ENCODE measurements at places on chromosomes 13 and 19. TPM values are rescaled to one million over a fixed set of nuclear protein-coding genes. Genes with fewer than 3 reads are reported as not detected.

GRCh38 chr13:42458193-42458592 lies 115.8 kb upstream of the TNFSF11 start:
- DNase-seq, result no peak
- H3K27ac ChIP-seq, result no peak overlapping the region
- no peaks in the 10 kb centered on the region for H3K4me1 ChIP-seq

The TMEM143 gene
- 94.8 TPM for total RNA-seq

GRCh38 chr19:50639121-50640112 lies at the start of gene SYT3:
Gene SYT3, minus strand, starts transcription at chr19:50639881. Its CDS starts 2,470 bp downstream, at chr19:50637411.
- H3K36me3 ChIP-seq, result no peaks in the 10 kb centered on the region
- no peaks in the 10 kb centered on the region for H3K4me1 ChIP-seq

DNA sequence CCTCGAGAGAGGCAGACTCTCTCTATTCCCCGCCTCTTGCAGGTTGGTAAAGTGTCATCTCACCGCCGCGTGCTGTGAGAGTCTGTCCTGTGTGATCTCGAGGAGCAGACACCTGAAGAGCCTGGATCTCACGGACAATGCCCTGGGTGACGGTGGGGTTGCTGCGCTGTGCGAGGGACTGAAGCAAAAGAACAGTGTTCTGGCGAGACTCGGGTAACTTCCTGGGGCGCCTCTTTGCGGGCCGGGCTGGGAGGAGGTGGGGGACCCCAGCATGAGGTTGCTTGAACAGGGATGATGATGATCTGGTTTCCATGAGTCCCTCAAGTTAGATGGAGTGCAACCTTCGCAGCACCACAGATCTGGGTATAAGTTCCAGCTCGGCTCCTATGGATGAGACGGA lies 67.0 kb downstream of the NLRP5 start:
- H3K4me3 ChIP-seq, result no peak overlapping the region
- DNase-seq, result no peak
- no peaks in the 10 kb centered on the region for H3K4me1 ChIP-seq
- no peaks in the 10 kb centered on the region for H3K36me3 ChIP-seq
- H3K27ac ChIP-seq, result no peak overlapping the region

DNA sequence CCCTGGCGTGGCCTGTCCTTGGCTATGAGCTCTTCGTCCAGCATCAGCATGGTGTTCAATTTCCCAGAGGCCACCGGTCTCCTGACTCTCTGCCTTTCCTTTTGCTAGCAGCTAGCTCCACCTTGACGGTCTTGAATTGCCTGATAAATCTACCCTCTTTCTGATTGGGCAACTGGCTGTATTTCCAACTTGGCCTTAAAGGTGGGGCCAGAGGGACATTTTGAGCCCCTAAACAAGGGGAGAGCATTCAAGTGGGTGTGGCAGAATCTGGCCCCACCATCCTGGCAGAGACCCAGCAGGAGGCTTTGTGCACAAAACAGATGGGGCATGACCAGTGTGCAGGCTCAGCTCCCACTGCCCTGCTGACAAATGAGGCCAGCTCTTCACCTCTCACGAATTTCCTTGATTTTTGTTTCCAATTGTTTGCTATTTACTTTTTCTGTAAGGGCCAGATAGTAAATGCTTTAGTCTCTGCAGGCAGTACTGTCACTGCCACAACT lies 148.9 kb upstream of the VSTM2B start:
- no peak overlapping the region for H3K4me3 ChIP-seq
- no peaks in the 10 kb centered on the region for H3K27me3 ChIP-seq
- H3K27ac ChIP-seq, result no peak overlapping the region
- H3K4me1 ChIP-seq, result no peaks in the 10 kb centered on the region
- no peaks in the 10 kb centered on the region for H3K36me3 ChIP-seq

GRCh38 chr13:58032676-58033460 lies 401.3 kb downstream of the PCDH17 start:
- no peaks in the 10 kb centered on the region for H3K4me1 ChIP-seq
- H3K27ac ChIP-seq, result no peak overlapping the region
- H3K4me3 ChIP-seq, result no peak overlapping the region
- DNase-seq, result no peak

GRCh38 chr19:38270587-38271167 lies 6.3 kb downstream of the SPINT2 start:
- DNase-seq, result no peak
- no peaks in the 10 kb centered on the region for H3K36me3 ChIP-seq
- no peak overlapping the region for H3K27ac ChIP-seq
- H3K4me3 ChIP-seq, result no peak overlapping the region
- no peaks in the 10 kb centered on the region for H3K27me3 ChIP-seq

GRCh38 chr13:21100994-21101757 lies 39.8 kb upstream of the LATS2 start:
- no peaks in the 10 kb centered on the region for H3K36me3 ChIP-seq
- no peak for DNase-seq
- H3K27me3 ChIP-seq, result no peaks in the 10 kb centered on the region
- H3K27ac ChIP-seq, result no peak overlapping the region
- no peak overlapping the region for H3K4me3 ChIP-seq

- DNase-seq, result no peak
- H3K36me3 ChIP-seq, result no peaks in the 10 kb centered on the region
- no peaks in the 10 kb centered on the region for H3K4me1 ChIP-seq
- peaks cover 3% of the 10 kb centered on the region for H3K27me3 ChIP-seq
These were observed 276.1 kb downstream of the NALCN start for GRCh38 chr13:101140087-101140770.

GRCh38 chr13:79648191-79648590 lies 167.2 kb downstream of the NDFIP2 start:
- H3K27ac ChIP-seq, result no peak overlapping the region
- DNase-seq, result no peak
- no peaks in the 10 kb centered on the region for H3K36me3 ChIP-seq
- no peak overlapping the region for H3K4me3 ChIP-seq
- H3K27me3 ChIP-seq, result no peaks in the 10 kb centered on the region
- no peaks in the 10 kb centered on the region for H3K4me1 ChIP-seq

DNA sequence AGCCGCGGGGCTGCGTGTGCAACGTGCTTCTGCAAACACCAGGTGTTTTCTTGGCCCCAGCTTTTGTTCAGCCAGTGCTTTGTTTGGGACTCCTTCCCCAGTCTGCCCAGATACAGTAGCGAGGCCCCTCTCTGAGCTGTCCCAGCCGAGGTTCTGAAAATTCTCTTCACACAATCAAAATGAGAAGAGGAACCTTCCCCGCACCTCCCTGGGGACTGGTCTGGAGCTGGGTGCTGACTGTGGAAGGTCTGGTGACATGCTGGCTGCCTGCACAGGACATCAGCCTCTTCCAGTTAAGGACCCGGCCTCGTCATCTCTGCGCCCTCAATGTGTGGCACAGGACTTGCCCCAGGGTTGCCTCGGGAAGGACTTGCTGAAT lies 4.2 kb downstream of the ATP4A start:
- no peak overlapping the region for H3K4me3 ChIP-seq
- H3K4me1 ChIP-seq, result peaks cover 4% of the 10 kb centered on the region
- no peak overlapping the region for H3K27ac ChIP-seq
- DNase-seq, result no peak
- H3K36me3 ChIP-seq, result no peaks in the 10 kb centered on the region
- peaks cover 68% of the 10 kb centered on the region for H3K27me3 ChIP-seq

DNA sequence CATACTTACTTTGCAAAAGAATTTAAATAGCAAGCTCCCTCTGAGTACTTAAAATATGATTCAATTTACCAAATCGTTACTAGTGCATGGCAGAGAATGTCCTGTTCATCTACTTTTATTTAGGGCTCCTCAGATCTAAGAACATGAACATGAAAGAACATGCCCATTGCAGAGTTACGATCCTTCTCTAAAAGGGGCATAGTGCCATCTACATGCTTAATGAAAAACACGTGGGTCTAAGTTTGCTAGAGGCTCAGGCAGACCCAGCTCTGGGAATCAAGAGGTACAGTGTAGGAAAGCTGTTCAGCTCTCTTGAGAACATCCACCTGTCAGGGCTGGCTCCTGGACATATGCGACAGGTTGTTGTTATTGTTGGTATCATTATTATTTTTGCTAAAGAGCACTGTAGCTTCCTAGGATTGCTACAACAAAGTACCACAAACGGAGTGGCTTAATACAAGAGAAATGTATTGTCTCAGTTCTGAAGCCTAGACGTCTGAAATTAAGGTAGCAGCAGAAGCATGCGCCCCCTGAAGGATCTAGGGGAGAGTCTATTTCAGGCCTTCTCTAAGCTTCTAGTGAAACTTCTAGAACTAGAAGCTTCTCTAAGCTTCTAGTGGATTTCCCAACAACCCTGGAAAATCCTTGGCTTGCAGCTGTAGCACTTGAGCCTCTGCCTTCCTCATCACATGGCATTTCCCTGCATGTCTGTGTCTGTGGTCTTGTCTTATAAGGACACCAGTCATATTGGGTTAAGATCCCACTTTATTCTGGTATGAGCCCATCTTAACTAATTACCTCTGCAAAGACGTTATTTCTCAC lies 133.9 kb downstream of the DCT start:
- H3K36me3 ChIP-seq, result no peaks in the 10 kb centered on the region
- no peaks in the 10 kb centered on the region for H3K27me3 ChIP-seq
- DNase-seq, result no peak

GRCh38 chr19:16778796-16779411 lies 50.3 kb upstream of the SIN3B start:
- H3K27ac ChIP-seq, result no peak overlapping the region
- no peaks in the 10 kb centered on the region for H3K4me1 ChIP-seq
- H3K36me3 ChIP-seq, result no peaks in the 10 kb centered on the region

The CCL25 gene
- not detected for total RNA-seq

- H3K4me3 ChIP-seq, result no peak overlapping the region
- no peak for DNase-seq
- H3K27me3 ChIP-seq, result no peaks in the 10 kb centered on the region
- H3K36me3 ChIP-seq, result peaks cover 73% of the 10 kb centered on the region
- peaks cover 18% of the 10 kb centered on the region for H3K4me1 ChIP-seq
These were observed 4.7 kb downstream of the EEF2 start for GRCh38 chr19:3980353-3981251.
